ENCODE measurements at places on chromosomes 5 and 9. TPM values are rescaled to one million over a fixed set of nuclear protein-coding genes. Genes with fewer than 3 reads are reported as not detected.

CTNNAL1 gene
- polyA plus RNA-seq, result 68.9 TPM

ABCA2 gene
- polyA plus RNA-seq, result 52.8 TPM

OTULINL gene
- polyA plus RNA-seq, result 16.5 TPM

FOXD4L6 gene
- polyA plus RNA-seq, result not detected

CCDC127 gene
- 13.3 TPM for polyA plus RNA-seq

NCS1 gene
- polyA plus RNA-seq, result 26.9 TPM

MEIKIN gene
- polyA plus RNA-seq, result not detected

PCDHGB1 gene
- 1.7 TPM for polyA plus RNA-seq

ARHGEF39 gene
- polyA plus RNA-seq, result 9.7 TPM

CFAP157 gene
- polyA plus RNA-seq, result 3.2 TPM

ANKDD1B gene
- 6.4 TPM for polyA plus RNA-seq

ADRB2 gene
- 0.81 TPM for polyA plus RNA-seq

PITX1 gene
- polyA plus RNA-seq, result not detected

COL15A1 gene
- polyA plus RNA-seq, result 25.2 TPM

CBY3 gene
- polyA plus RNA-seq, result 0.29 TPM

DAB2 gene
- polyA plus RNA-seq, result 201 TPM

PCDHGB7 gene
- 16.9 TPM for polyA plus RNA-seq

RUSC2 gene
- 18.2 TPM for polyA plus RNA-seq

P4HA2 gene
- 34.0 TPM for polyA plus RNA-seq

RFESD gene
- 4.6 TPM for polyA plus RNA-seq

C9orf40 gene
- polyA plus RNA-seq, result 6.5 TPM

- DNase-seq, result no peak
Observed at GRCh38 chr5:151123897-151124751, 33.5 kb downstream of the ANXA6 start.

DNA sequence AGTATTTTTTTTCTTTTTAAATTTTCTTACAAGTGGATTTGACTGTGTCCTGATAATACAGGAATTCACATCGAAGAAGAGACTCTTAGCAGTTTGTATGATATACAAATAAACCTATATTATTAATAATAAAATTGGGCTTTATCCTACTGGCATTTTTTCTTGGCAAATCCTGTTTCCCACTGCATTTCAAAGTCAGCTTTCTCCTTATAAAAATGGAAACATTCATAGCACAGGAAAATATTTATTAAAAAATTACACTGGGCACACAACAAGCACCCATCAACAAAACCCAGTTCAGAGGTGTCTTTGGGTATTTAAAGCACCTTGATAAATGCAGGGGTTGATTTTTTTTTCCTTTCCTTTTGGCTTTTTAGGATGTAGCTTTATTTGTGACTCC lies 200.9 kb downstream of the MEF2C start:
- no peak for DNase-seq

- DNase-seq, result no peak
Observed at GRCh38 chr5:337563-338130, 16.1 kb downstream of the AHRR start.

GRCh38 chr5:434443-435146 lies 8.4 kb upstream of the EXOC3 start:
- DNase-seq, result no peak

- DNase-seq, result no peak
Observed at GRCh38 chr5:142602720-142603245, 83.1 kb downstream of the FGF1 start.

DNA sequence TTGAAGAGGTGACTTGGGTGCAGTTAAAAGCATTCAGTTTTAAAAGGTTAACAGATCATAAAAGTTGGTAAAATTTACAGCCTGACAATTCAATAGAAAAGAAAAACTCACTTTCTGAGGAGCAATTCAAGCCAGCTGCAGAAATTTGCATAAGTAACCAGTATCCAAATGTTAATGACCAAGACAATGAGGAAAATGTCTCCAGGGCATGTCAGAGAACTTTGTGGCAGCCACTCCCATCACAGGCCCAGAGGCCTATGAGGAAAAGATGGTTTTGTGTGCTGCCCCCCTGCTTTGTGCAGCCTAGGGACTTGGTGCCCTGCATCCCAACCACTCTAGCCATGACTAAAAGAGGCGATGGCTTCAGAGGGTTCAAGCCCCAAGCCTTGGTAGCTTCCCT lies 1406.5 kb upstream of the ACO1 start:
- no peak for DNase-seq

GRCh38 chr5:99035942-99036341 lies 107.1 kb upstream of the CHD1 start:
- no peak for DNase-seq

DNA sequence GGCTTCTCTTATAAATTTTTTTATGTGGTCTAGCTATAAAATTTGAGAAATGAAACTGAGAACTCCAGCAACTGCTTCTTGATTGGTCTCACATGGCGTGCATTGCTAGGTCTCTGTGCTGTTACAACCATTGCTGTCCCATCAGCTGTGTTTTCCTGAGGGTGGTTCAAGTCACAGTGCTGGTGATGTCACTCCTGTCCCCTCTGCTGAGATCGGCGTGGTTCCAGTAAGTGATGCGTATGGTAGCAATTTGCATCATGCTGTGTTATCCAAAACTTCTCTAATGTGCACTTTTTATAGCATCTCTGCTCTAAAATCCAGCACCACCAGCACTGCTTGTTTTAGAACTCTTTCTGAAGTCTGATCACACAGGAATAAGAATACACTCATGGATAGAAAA lies 112.6 kb upstream of the ZNF608 start:
- no peak for DNase-seq

DNA sequence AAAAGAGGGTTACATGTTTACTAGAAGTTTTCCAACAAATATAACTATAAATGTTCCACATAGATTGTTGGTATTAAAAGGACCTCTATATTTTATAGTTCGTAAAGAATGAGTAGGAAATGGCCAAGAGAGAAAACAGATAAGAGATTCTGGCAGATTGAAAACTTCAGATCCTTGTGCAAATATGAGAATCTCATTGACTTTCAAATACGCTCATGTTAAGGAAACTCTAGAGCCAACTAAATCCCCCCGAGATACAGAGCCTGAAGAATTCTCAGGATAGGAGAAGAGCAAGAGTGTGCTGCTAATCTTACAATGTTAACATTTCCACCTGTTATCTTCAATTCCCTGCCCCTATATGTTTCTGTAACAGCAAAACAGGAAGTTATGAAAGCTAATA lies 159.0 kb upstream of the OR13F1 start:
- no peak for DNase-seq

DNA sequence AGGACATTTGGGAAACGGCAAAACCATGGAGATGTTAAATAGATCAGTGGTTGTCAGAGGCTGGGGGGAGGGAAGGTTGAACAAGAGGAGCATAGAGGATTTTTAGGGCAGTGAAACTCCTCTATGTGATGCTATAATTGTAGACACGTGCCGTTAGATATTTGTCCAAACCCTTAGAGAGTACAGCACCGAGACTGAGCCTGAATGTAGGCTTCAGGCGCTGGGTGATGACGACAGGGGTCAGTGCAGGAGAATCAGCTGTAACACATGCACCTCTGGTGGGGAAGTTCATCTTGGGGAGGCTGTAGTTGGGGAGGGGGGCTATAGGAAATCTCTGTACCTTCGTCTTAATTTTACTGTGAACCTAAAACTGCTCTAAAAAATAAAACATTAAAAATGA lies 22.2 kb upstream of the CLPTM1L start:
- DNase-seq, result no peak

- DNase-seq, result no peak
Observed at GRCh38 chr9:136645903-136646754, 16.6 kb upstream of the EGFL7 start.

GRCh38 chr5:139837711-139838380 lies 42.2 kb downstream of the PSD2 start:
- DNase-seq, result no peak

DNA sequence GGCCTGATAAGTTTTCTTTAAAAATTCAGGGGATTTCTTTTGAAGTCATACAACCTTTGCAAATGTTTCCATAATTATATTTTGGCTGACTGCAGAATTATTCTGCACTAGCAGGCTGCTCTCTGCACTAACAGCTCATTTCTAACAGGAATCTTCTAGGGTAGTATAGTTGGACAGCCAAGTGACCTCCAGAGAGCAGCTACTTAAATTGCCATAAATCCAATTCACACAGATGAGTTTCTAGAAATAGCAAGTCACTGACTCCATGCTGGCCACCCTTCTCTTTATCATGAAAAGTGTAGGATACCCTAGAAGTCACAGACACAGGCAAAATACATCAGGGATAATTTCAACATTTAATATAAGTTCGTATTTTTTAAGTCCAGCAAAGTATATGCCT lies 110.9 kb upstream of the TARS1 start:
- DNase-seq, result no peak

GRCh38 chr9:98879963-98880310 lies 63.8 kb upstream of the COL15A1 start:
- no peak for DNase-seq

- no peak for DNase-seq
Observed at GRCh38 chr9:99873943-99874584, 32.4 kb upstream of the STX17 start.

- no peak for DNase-seq
Observed at GRCh38 chr5:134917070-134917815, 12.3 kb downstream of the PCBD2 start.

GRCh38 chr5:11524188-11524587 lies 380.1 kb downstream of the CTNND2 start:
- DNase-seq, result no peak

DNA sequence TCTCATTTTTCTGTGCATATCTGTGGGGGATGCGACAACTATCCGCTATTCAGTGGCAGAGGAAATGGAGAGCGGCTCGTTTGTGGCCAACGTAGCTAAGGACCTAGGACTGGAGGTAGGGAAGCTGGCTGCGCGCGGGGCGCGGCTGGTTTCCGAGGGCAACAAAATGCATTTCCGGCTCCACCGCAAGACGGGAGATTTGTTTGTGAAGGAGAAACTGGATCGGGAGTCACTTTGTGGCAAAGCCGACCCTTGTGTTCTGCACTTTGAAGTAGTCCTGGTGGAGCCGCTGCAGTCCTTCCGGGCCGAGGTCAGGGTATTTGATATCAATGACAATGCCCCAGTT lies 320 bp downstream of the PCDHB1 start:
- DNase-seq, result no peak

GRCh38 chr5:35003018-35003957 lies 44.5 kb downstream of the AGXT2 start:
- peak; percentile 24 for DNase-seq

- no peak for DNase-seq
Observed at GRCh38 chr5:98163796-98164493, 609.5 kb upstream of the RGMB start.

All from left renal pelvis (tissue), 4 donors.